ENCODE measurements at places on chromosomes 2 and 18. TPM values are rescaled to one million over a fixed set of nuclear protein-coding genes. Genes with fewer than 3 reads are reported as not detected.

The TRIB2 gene
- total RNA-seq, result 23.6 TPM

The SPR gene
- 26.1 TPM for total RNA-seq

The ELOA2 gene
- total RNA-seq, result not detected

The MAL gene
- total RNA-seq, result 21.3 TPM

The ATP6V1B1 gene
- not detected for total RNA-seq

The HRH4 gene
- not detected for total RNA-seq

The LYPD6 gene
- total RNA-seq, result 2.0 TPM

The EPB41L3 gene
- 27.4 TPM for total RNA-seq

The KIAA2012 gene
- not detected for total RNA-seq

The NT5C1B gene
- total RNA-seq, result not detected

The PTPRN gene
- total RNA-seq, result 0.58 TPM

The HEATR5B gene
- 19.1 TPM for total RNA-seq

The SERPINB13 gene
- 1.7 TPM for total RNA-seq
